Activated CD4-positive, CD25-positive, alpha-beta regulatory T cell treated with anti-CD3 and anti-CD28 coated beads, Interleukin-2, amount 50 U/mL, for 16 hours (primary cell): ENCODE measurements at places on chromosomes 3 and 15.

DNA sequence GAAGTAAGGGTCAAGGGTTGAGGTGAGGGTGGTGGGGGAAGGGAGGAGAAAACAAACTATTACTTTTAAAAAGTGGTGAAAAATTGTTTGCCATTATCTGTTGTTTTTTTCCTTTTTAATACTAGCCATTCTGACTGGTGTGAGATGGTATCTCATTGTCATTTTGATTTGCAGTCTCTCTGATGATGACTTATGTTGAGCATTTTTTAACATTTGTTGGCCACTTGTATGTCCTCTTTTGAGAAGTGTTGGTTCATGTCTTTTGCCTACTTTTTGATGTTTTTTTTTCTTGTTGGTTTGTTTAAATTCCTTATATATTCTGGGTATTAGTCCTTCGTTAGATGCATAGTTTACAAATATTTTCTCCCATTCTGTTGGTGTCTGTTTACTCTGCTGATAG lies 185.9 kb upstream of the ANKRD28 start:
- no peak for DNase-seq

DNA sequence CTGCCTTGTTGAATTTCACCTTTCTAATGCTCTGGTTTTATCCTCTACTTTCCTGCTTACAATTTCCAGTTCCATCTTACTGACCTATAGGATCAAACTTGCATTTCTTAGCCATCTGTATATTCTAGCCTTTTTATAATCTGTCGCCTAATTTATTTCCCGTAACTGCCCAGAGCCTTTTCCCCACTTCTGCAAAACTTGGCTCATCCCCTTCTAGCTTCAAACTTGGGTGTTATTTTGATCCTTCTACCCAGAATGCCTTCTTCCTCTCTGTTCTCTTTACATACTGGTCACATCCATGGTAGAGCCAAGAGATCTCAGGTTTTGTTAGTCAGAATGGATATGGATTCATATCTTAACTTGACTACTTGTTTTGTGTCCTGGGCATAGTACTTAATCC lies 2.6 kb downstream of the SACM1L start:
- DNase-seq, result no peak

- DNase-seq, result no peak
Measured at GRCh38 chr3:7498715-7499114, 637.8 kb downstream of the GRM7 start.

GRCh38 chr3:119376758-119377157 lies 82.6 kb downstream of the ARHGAP31 start:
- DNase-seq, result no peak

GRCh38 chr15:78931439-78932257 lies 13.2 kb downstream of the CTSH start:
- DNase-seq, result no peak

DNA sequence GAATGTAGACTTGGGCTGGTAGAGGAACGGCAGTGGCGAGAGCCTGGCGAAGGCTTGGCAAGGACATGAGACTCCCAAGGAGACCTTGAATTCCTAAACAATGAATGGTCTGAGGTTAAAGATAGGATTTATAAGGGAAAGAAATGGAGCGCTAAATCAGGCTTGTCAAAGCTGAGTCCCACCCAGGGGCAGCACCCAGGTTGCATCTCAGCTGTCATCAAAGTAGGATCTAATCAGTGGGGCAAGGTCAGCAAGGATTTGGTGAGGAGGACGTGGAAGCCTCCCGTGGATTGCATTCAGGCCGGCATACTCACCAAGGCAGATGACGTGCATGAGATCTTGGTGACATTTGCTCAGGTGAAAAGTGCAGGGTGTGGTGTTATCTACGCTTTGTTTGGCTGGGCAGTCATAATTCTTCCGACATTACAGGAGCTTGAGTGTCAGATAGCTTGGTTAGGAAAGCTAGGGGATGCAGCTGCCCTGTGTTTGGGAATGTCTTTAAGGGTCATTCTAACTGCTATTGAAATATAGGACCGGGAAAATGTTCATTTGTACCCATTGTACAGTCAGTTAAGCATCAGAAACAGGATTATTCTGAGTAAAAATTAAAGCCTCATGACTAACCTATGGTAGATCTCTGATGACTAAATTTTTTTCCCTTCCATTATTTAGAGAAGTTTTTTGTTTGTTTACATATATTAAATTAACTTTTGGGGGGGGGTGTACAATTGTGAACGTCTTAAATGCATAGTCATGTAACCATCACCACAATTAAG lies 99.4 kb upstream of the TSC22D2 start:
- no peak for DNase-seq

DNA sequence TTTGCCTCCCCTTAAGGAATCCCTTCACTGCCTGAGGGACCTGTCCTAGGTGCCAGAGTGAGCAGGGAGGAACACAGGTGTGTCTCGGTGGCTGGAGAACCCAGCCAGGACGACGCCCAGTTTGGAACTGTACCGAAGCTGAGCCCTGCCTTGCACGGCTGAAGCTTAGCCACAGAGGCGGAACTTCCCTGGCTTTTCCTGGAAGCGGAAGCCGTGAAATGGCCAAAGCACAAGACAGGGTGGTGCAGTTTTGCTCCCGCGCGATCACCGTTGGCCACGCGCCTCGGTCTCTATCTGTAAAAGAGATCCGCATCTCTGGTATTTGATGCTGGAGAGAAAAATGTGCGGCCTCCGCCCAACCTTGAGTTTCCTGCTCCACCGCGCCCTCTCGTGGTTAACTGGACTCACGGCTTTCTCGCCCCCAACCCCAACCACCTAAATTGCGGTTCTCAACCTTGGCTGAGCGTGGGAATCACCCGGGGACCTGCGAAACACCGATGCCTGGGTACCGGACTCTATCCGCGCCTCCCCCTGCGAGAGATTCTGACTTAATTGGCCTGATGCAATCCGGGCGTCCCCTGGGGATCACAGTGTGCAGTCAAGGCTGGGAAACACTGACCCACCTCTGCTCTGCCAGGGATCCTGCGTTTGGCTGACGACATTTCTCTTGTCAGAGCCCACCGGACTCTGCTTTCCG lies 70.7 kb upstream of the ABHD2 start:
- peak; percentile 68 for DNase-seq

GRCh38 chr15:77075528-77075927 lies 4.6 kb upstream of the TSPAN3 start:
- DNase-seq, result no peak

DNA sequence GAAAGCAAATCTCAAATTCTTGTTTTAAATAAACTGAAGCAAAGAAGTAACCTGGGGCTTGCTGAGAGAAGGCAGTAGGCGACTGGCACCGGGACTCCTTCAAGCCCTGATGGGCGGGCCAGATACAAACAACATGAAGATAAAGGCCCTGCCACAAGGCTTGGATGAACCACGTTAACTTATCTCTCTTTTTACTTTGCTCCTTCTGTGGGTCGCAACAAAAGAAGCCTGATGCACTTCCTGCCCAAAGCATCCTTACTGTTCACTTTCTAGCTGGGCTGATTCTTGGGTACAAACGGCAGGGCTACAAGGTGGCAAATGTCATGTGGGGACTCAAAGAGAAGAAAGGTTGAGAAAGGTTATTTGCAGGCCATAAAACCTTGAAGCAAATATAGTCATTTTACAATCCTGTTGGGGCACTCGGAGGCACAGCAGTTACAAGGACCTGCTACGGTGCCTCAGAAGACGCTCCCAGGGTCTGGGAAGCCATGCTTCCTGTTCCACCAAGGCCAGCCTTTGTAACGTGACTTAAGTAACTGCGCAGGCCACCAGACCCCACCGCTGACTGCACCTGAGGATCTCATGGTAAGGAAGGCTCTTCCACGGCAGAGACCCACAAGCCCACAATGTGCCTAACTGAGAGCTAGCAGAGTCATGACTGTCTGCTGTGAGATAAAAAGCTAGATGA lies 71.1 kb downstream of the CHSY1 start:
- no peak for DNase-seq

DNA sequence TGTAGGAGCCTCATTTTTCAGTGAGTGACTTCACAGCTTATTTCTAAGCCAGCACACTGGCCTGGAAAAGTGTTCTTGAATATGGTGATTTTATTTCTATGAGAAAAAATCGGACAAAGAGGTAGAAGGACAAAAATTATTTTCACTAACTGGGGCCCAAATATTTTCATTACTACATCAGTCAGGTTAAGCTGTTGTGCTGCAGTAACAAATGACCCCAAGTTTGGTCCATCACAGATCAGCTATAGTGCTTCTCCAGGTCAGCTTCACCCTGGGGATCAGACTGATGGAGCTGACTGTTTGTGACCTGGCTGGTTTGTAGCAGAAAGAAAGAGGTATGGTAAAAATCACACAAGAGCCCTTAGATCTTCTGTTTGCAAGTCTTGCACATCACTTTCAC lies 97.9 kb upstream of the STT3B start:
- no peak for DNase-seq

DNA sequence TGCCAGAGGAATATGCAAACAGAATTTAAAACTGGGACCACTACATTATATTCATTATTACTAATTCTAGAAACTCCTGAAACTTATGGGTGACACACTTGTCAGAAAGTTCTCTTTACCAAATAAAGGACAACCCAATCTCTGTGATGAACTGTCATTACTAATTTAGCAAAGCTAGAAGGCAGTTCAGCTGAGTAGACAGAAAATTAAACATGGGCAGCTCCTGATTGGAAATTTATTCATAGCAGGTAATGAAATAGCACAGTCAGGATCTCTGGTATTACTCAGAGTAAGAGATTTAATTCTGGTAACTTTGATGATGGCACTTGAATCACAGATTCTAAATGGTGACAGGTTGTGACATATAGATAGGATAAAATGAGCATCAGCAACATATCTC lies 123.0 kb downstream of the GBE1 start:
- no peak for DNase-seq

DNA sequence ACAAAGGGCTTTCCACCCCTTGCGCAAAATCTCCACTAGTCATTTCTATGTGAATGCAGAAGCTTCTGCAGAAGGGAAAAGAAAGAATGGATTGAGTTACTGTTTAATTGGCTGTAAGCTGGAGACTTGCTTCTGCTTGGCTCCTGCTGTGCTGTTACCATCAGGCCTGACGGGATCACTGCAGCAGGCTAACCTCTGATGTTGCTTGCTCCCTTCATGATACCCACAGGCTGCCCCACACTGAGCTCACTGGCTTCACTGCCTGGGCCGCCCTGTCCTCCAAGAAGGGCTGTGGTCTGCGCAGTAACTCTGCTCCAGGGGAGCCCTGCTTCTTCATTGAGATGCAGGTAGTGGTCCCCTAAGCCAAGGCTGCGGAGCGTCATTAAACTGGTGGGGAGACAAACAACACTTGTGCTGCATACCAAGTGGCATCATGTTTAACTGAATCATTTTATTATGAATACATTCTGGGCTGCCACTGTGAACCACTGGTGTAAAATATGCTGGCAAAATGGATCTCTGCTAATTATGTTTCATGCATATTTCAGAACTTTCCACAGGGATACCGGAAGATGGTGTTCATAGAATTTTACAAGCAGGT lies 78.6 kb downstream of the WDR49 start:
- no peak for DNase-seq

DNA sequence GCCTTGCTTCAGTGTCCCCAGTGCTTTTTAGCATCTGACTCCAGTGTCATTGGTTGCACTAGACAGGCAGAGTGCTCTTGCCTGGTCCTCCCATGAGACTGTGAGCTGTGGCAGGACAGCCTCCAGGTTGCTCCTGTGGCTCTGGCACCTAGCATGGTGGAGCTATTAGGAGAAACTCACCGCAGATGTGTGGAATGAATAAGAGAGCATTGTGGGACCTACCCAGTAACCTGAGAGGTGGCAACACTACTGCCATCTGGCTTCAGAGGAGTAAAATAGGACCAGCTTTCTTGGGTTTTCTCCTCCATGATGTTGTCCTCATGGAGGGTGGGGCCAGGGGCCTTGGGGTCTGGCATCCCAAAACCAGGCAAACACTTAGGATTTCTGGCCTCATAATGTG lies 183.6 kb downstream of the EPHB1 start:
- DNase-seq, result no peak

DNA sequence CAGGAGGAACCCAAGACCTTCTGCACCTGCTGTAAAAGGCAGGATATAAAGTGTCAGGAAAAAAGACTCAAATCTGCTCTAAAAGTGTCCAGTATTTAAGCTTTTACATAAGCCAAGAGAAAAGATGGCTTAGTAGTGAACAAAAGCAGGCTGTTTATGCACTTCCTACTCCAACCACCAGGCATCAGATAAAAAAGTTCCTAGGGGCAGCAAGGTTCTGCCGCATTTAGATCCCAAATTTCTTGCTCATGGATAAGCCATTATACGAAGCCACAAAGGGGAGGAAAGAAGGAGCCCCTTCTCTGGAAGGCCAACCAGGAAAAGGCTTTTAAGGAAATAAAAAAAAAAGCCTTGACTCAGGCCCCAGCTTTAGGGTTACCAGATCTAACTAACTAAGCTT lies 10.6 kb upstream of the SLC9C1 start:
- DNase-seq, result no peak

DNA sequence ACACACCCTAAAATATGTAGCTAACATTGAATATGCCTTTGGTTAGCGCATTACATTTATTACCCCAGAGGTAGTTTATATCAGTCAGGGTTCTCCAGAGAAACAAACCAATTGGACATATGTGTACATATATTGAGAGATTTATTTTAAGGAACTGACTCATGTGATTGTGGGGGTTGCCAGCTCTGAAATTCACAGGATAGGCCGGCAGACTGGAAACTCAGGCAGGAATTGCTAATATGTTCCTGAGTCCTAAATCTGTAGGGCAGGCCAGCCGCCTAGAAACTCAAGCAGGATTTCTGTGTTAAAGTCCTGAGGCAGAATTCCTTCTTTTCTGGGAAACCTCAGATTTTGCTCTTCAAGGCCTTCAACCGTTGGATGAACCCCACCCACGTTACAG lies 189.7 kb downstream of the CDIN1 start:
- no peak for DNase-seq
